Right renal pelvis (tissue), 4 donors: ENCODE measurements at places on chromosomes 2 and 18.

GRCh38 chr18:8754995-8755960 is 49.9 kb downstream of the MTCL1 start:
- DNase-seq, result no peak

- DNase-seq, result peak; percentile 63
Observed at GRCh38 chr2:26495705-26496297, 17.9 kb upstream of the OTOF start.

DNA sequence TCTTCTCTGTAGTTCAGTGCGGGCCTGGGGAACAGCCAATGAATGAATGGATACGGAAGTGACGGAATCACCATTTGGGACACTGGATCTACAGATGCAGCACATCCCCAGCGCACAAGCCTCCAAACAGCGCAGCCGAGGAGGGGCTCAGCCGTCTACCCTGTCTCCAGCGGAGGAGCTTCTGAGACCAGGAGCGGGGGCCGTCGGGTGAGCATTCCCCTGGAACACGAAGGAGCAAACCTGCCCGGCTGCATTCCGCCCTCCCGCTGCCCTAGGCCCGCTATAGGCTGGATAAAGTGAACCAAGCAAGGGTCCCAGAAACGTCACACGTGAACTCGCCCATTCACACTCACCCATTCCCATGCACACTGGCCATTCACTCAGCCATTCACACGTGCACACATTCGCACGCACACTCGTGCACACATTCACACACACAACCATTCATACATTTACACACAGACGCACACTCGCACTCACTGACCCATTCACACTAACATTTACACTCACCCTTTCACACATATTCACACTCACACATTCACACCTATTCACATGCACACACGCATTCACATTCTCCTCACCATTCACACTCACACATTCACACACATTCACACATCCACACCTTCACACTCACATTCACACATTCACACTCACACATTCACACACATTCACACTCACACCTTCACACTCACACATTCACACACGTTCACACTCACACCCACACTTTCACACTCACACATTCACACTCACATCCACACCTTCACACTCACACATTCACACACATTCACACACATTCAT is 63.4 kb downstream of the BIN1 start:
- DNase-seq, result no peak

GRCh38 chr2:220033546-220033945 is 406.1 kb downstream of the SLC4A3 start:
- no peak for DNase-seq

- no peak for DNase-seq
Observed at GRCh38 chr2:39837856-39838453, 58.9 kb upstream of the THUMPD2 start.

- DNase-seq, result no peak
Observed at GRCh38 chr18:22466608-22467395, 49.1 kb upstream of the CTAGE1 start.

GRCh38 chr2:106095478-106096298 is 98.4 kb downstream of the UXS1 start:
- DNase-seq, result no peak

- no peak for DNase-seq
Observed at GRCh38 chr2:27667446-27667845, 3.8 kb downstream of the SLC4A1AP start.

- DNase-seq, result no peak
Observed at GRCh38 chr2:205959521-205959920, 126.5 kb downstream of the INO80D start.

- DNase-seq, result no peak
Observed at GRCh38 chr2:191802180-191802579, 44.7 kb downstream of the CAVIN2 start.

GRCh38 chr2:43758739-43759138 is 15.1 kb upstream of the DYNC2LI1 start:
- no peak for DNase-seq

GRCh38 chr2:128499367-128500137 is 180.9 kb upstream of the HS6ST1 start:
- no peak for DNase-seq

DNA sequence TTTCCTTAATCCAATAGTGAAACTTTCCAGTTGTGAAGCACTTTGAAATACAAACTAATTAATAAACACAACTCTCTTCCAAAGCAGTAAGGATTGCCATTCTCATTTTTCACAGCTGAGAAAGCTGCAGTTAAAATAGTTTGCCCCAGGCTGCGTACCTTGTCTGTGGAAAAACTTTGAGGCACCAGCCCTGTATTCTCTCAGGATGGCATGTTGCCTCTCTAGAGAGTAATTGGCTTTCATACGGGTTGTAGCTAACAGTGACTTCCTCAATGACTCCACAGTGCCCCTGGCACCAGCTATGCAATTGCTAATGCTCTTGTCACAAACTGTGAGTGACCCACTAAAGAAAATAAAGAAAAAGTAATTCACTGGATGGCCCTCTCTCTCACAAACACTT is 345.7 kb downstream of the MTX2 start:
- DNase-seq, result no peak

DNA sequence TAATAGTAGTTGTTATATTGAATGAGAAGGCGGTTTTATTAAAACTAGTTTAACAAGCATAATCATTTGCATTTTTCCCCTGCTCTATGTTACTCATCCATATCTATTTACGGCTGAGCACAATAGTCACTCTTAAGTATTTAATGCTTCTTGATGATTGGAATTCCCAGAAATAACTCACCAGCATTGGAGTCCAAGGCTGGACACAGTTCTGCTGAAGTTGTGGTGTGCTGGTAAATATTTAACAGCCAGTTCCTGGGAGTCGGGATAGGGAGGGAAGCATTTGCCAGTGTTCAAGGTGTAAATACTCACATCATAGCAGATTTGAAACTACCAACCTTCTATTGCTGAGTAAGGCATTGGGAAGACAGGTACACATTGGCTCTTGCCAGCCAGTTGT is 315.1 kb downstream of the MTX2 start:
- no peak for DNase-seq

DNA sequence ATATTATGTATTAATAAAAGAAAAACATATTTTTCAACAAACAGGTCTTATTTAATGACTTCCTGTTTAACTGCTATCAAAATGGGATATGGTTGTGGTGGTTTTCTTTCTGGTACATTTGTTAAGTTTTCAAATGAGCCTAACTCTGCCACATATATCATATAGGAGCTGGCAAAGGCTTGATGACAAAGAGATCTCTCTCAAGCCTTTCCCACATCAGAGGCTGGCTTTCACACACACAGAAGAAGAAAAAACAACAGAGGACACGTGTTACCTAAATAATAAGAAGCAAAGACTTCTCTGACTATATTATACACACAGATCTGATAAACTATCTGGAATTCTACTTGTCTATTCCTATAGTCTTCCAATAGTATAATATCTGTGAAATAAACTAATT is 46.1 kb downstream of the CFAP36 start:
- no peak for DNase-seq

GRCh38 chr18:35868915-35869314 is 103.6 kb upstream of the RMP24 start:
- no peak for DNase-seq

DNA sequence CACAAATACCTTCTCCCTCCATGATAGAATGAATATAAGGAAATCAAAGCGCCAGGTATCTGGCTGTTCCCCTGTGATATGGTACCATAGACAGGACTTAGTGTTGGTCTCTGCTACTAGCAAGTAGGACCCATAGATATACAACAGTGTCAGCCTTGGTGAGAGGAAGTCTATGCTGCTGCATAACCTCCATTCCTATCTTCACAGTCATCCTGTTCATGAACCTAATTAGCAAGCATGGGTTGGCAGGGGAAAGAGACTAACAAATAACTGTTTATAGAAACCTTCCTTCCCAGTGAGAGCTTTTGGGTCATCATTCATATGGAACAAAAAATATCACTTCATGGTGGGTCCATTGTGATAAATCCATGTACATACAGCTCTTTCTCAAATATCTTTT is 188.9 kb upstream of the FAM98A start:
- no peak for DNase-seq

DNA sequence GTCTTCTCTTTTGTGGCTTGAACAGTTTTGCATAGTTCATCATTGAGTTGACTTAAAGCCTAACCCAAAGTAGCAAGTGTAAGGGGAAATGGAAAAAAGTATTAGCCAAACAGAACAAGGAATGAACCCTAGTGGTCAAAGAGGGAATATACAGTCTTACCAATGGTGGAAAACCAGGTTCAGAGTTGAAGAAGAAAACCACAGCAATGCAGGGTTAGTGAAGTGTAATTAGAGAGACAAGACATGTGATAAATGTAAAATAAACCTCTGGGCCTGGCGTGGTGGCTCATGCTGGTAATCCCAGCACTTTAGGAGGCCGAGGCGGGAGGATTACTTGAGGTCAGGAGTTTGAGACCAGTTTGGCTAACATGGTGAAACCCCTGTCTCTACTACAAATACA is 2.4 kb downstream of the TTN start:
- DNase-seq, result no peak
